ENCODE measurements at places on chromosomes 3 and 15. TPM values are rescaled to one million over a fixed set of nuclear protein-coding genes. Genes with fewer than 3 reads are reported as not detected.

DNA sequence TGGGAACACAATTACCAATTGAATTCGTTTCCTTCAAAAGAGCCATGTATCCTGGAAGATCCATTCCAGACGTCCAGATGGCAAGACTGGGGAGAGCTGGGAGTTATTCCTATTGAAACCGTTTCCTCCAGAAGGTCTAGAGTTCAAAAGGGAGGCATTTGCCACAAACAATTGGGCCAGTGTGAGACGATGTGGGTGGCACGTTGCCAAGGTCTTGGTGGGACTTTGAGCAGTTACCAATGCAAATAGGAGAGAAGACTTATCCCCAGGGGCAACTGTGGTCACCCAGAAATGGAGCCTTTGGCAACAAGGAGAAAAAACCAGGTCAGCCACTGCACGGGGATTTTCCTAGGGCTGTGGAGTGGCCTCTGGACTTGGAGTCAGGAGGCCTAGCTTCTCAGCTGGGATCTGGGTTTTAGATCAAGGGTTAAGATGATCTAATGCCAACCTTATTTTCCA, 29.6 kb upstream of the TLE3 start:
- H3K27ac ChIP-seq, result no peak overlapping the region
- H3K4me1 ChIP-seq, result peaks cover 8% of the 10 kb centered on the region
- H3K36me3 ChIP-seq, result no peaks in the 10 kb centered on the region
- peaks cover 12% of the 10 kb centered on the region for H3K27me3 ChIP-seq
- no peak for DNase-seq

DNA sequence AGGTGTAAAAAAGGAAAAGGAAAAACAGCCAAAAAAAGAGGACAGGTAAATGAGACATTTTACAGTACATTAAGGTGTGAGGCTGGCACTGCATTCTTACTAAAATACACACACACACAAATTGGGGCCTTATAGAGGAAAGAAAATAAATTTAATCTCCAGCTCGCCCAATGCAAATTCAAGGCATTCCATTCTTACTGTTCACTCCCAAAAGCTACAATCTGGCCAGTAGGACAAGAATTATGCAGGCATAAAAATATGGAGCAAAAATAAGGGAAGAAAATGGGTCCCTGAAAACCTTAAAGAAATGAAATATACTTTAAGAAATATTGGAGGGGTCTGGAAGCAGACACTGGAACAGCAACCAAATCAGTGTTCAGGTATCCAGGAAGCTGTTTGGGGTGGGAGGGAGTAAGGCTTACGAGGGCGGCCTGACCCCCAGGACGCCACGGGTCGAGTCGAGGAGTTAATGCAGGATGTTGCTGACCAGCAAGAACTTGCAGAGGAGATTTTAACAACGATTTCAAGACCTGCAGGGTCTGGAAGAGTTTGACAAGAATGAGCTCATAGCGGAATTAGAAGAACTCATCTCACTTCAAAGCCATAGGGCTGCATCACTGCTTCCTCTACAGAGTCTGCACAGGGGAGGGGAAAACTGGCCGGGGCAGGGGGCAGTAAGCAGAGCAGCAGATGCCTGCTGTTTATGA, 245.5 kb downstream of the TBL1XR1 start:
- no peak for DNase-seq
- H3K36me3 ChIP-seq, result no peaks in the 10 kb centered on the region
- H3K4me1 ChIP-seq, result no peaks in the 10 kb centered on the region
- peaks cover 1% of the 10 kb centered on the region for H3K27me3 ChIP-seq
- no peak overlapping the region for H3K4me3 ChIP-seq

DNA sequence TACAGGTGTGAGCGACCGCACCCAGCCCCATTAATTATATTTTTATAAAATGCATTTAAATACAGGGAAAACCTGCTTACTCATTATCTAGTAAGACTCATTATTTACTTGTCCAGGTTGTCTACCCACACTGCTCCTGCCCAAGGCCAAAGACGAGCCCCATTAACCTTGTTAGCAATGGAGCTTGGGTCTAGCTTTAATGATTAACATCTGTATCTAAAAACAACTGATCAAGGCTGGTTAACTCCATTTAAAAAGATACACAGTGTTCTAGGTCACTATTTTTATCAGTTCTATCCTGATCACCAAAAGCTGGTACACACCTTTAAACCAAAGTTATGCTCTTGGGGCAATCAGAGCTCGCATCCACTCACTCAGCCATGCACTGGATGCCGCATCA, 10.4 kb upstream of the NCKIPSD start:
- no peak for DNase-seq
- peaks cover 9% of the 10 kb centered on the region for H3K4me1 ChIP-seq

Gene MRPS11
- total RNA-seq, result 47.0 TPM

Gene MUSTN1
- 0.83 TPM for total RNA-seq
